Stimulated activated CD4-positive, alpha-beta T cell treated with anti-CD3 and anti-CD28 coated beads, Interleukin-2, amount 100 ng/mL, for 4 hours (primary cell): ENCODE measurements at places on chromosomes 5 and 9.

DNA sequence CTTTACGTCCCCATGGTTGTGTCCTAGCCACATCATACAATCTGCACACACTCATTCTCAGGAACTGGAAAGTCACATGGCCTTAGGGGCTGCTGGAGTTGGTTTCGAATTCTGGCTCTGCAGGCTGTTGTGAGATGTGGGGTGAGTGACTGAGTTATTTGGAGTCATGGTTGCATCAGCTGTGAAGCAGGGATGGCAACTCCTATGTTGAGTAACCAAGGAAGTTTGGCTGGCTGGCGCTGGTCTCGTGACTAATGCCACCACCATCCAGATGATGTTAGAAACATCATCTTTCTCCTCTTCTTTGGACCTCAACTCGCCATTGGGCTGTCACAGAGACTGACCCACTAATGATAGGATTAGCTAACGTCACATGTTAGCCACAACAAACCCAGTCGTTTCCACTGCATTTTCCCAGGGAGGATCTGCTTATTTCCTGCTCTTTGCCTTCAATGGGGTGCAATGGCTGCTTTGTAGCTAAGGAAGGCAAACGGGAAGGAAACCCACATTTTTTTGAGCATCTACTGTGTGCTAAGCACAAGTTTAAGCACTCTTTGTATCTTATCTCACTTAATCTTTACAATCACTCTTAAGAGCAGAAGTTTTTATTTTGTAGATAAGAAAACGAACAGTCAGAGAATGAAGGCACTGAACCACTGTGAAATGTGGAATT is 78.1 kb upstream of the UBTD2 start:
- DNase-seq: no peak

DNA sequence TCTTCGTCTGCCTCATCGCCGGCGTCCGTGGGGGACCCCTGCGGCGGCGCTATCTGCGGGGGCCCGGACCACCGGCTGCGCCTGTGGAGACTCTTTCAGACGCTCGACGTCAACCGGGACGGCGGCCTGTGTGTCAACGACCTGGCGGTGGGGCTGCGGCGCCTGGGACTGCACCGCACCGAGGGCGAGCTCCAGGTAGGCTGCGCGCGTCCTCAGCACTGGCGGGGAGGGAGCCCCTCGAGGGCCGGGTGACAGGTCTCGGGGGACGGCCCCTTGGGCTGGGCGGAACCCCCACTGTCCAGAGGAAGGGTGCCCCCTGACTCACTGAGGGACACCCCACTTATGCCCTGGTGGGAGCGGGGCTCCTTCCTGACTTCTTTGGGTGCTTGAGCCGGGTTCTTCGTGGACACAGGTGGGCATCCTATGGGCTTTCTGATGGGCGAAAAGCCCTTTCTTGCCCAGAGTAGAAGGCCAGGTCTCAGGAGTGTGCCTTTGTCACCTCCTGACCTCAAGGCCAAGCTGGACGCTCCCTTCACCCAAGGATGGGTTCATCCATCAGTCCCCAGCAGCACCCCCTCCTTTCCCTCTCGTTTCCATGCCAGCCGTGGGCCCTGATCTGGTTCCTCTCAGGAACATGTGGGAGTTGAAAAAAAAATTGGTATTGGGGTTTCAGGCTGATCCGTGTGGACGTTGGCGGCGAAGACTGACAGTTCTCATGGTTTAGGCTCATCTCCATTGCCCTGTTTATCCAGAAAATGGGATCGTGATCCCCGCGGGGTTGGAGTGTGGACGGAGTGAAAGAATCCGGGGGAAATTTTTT is 564 bp downstream of the SLC25A25 start:
- peak; percentile 19 for DNase-seq

GRCh38 chr5:9820691-9821449 is 190.7 kb upstream of the TAS2R1 start:
- DNase-seq: no peak

DNA sequence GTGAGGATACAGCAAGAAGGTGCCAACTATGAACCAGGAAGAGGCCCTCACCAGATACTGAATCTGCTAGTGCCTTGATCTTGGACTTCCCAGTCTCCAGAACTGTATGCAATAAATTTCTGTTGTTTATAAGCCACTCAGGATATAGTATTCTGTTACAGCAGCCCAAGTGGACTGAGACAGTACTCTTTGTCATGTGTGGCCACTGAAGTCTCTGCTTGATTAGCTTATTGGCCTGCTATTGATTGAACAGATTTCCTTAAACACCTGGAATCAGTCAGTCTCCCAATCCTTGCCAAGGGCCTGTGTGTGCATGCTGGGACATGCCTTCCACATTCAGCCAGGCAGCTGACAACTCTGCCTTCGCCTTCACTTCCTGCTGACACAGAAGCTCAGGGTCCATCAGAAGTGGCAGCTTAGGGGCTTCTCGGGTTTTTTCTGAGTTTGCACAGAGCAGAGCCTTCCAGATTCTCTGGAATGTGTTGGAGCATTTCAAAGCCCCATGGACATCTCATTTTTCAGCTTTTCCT is 13.7 kb upstream of the ROR2 start:
- DNase-seq: no peak

GRCh38 chr5:156615901-156616300 is 234.2 kb upstream of the PPP1R2B start:
- no peak for DNase-seq

- DNase-seq: no peak
Measured at GRCh38 chr5:53890490-53890889, 330.1 kb downstream of the NDUFS4 start.

DNA sequence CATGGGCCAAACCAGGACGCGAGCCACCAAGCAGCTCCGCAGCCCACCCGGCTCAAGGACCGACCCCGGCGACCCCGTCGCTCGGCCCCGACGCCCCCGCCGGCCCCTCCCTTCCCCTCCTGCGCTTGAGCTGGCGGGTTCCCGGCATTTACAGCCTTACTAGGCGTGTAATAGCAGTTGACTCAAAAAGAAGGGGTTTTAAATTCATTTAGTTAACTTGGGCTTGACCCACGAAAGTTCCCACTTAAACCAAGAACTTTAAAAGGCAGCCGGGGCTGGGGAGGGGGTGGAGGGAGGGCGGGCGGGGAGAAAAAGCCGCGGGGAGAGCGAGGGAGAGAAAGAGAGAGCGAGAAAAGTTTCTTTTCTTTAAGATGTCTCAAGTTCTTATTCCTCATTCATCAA is 636 bp downstream of the PRDM12 start:
- no peak for DNase-seq

GRCh38 chr9:128175102-128175563 is 15.1 kb downstream of the BBLN start:
- no peak for DNase-seq

- no peak for DNase-seq
Measured at GRCh38 chr9:126955811-126956210, 41.2 kb downstream of the RALGPS1 start.

DNA sequence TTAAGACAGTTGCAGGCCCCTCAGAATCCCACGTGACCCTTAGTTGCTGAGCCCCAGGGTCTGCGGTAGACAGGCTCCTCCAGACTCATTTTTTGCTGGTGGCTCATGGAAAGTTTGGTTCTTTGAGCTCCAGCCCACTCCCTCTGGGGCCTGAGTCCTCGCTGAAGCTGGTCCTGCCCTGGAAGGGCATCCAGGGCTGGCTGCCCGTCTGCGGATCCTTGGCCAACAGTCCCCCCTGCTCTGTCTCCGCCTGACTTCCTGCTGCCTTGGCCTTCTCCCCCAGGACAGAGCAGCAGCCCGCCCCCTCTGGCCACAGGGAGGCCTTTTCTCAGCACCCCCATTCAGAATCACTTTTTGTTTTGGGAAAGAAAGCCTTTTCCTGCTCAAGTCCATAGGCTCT is 24.4 kb downstream of the SLC6A7 start:
- DNase-seq: no peak

GRCh38 chr5:51889703-51890102 is 506.5 kb downstream of the ISL1 start:
- DNase-seq: no peak

DNA sequence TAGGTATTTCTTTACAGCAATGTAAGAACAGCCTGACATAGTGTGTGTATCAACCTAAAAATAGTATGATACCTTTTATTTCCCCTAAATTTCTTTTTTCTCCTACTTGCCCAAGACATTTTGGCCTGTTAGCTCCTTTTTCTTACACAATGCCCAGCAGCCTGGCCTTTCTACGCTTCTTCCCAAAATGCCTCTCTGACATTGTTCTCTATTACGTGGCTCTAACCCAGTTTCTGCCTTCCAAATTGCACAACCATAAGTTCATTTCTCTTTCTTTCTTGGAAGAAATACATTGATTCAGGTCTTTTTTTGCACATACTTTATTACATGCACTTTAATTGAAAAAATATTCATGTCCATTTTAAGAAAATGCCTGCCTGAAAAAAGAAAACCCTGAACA is 408.2 kb downstream of the PRR16 start:
- no peak for DNase-seq

- no peak for DNase-seq
Measured at GRCh38 chr5:34632807-34633422, 23.2 kb upstream of the RAI14 start.

GRCh38 chr9:27599102-27599869 is 26.0 kb upstream of the C9orf72 start:
- DNase-seq: no peak

DNA sequence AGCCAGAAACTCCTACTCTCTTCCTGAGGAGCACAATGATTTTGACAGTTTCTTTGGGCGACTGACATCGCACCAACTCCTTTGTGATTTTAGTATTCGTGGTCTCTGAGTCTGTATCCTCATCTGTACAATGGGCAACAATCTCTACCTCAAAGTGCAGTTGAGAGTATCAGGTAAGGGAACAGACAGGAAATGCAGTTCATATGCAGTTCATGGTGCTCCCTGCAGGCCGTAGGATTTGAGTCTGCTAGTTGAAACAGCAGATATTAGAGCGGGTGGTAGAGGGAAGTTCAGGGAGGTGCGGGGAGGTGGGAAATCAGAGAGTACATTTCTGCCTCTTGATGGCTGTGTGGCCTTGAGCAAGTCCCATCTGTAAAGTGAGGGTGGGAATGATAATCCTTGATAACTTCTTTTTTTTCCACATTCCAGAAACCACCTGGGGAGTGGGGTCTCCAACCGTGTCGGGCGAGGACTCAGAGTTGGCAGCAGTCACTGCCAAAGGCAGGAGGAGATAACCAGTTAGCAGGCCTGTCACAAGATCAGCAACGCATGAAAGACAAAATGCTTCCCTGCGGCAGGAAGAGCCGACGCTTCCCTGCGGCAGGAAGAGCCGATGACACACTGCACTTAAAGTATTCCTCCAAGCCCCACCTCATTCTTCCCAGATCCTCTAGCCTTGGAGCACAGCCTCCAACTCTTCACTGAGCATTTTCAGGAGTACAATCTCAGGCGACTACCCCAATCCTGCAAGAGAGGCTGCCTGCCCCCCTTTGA is 6.0 kb upstream of the NEK6 start:
- no peak for DNase-seq

DNA sequence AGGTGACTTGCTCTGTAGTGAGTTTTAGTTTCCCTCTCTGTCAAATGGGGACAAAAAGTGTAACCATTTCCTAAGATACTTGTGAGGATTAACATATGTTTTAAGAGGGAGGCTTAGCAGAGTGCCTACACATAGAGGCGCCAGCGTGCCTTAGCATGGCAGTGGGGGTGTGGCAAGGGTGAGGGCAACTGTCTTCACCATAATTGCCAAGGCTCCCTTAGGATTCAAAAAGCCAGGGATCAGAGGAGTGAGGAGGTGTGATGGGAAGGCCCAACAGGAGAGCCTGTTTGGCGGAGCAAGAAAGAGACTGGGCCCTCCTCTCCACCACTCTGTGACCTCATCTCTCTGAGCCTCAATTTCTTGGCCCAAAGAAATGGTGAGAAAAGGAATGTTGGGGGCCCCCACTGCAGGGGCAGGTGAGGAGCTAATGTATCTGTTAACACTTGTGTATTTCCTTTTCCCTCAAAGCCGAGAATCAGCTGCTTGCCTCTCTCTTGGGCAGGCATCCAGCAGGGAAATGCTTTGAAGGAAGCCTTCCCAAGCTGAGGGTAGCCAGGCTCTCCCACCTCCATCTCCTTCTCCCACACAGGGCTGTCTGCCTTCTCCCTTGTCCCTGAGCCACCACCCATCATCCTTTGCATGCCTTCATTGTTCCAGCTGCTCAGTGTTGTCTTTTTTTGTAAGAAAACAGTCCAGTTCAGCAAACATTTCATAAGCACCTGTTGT is 76.0 kb downstream of the DAB2IP start:
- no peak for DNase-seq

DNA sequence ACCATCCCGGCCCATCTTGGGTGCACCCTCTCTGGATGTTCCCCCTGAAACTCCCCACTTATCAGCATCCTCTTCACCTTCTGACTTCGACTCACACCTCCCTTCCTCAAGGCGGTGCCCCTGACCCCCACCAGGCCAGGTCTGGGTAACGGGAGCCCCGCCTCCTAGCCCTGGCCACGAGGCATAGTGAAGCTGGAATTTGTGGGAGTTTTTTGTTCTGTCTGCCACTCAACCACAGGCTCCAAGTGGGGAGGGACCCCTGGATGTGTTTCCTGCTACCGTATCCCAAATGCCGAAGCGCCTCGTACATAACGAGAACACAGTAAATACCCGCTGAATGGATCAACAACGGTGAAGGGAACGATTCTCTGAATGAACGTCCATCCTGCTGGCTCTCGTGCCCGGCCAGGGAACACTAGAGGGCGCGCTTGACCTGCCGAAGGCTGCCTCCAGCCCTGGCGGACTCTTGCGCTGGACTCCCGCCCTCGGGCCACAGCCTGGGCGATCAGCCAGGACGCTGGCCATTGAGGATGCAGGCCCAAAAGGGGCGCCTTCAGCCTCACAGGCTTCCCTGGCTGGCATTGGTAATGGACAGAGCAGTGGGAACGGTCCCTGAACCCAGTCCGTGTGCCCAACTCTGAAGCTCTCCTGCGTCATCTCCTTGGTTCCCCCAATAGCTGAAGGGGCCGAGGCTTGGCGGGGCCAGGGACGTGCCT is 47.3 kb upstream of the PHYKPL start:
- peak; percentile 32 for DNase-seq

DNA sequence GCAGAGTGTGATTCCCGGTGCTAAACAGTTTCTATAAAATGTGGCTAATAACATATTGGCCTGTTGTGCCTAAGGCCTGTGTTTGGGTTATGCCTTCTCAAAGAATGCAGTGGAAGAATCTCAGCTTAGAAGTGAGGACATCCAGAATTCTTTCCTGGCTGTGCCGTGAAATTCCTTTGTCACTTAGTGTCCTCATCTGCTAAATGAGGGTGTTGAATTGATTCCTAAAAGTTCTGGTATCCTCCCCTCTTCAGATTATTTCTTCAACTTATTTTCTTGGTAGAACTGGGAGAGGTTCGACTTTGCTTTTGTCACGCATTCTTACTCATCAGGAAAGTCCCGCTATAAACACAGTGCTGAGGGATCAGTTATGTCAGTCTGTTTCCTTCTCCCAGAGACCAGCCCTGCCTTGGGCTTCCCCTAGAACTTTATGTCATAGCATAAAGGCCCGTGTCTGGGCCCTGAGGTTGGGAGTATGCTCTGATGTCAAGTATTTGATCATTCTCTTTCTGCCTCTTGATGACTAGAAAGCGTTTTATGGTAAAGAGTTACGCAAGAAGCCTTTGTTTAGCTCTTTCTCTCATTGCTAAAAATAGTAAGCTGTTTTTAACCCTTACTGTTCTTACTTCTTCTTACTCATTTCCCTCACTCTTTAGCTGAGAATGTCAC is 29.5 kb downstream of the MTAP start:
- no peak for DNase-seq

- DNase-seq: no peak
Measured at GRCh38 chr5:177373806-177374205, 10.4 kb upstream of the SLC34A1 start.

GRCh38 chr5:1873243-1873959 is 9.3 kb downstream of the IRX4 start:
- DNase-seq: no peak
